SW 1271 (cell line): ENCODE measurements at places on chromosomes 16 and 17.
A peak's percentile ranks its signal among the peaks of the same experiment; 100 is the strongest.

GRCh38 chr16:21600031-21600773 lies 825 bp downstream of the METTL9 start:
- DNase-seq: no peak

DNA sequence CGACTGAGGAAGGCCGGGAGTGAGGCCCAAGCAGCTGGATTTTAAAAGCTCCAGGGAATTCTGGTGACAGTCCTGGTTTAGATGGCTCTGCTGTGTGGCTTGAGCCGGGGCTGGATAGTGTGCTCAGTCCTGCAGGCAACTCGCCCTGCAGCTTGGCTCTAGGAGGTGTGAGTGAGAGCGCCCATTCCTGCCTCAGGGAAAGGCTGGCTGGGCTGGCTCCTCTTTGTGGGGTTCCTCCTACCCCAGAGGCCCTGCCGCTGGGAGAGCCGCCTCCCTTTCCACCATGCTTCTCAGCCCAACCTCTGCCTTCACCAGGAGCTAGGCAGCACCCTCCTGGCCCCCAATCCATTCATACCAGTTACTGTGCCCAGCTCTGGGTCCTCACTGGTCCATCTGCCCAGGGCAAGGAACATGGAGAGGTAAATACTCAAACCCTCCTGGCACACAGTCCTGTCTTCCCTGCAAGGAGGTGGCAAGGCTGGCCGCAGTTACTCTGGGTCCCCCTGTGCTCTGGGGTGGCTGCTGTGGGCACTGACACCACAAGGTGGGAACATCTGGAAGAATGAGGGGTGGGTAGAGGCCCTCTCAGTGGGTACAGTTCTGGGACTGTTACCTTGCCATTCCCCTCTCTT lies 47.1 kb downstream of the VAC14 start:
- DNase-seq: no peak

- no peak for DNase-seq
These were observed 17.0 kb downstream of the MPO start for GRCh38 chr17:58263773-58264172.

DNA sequence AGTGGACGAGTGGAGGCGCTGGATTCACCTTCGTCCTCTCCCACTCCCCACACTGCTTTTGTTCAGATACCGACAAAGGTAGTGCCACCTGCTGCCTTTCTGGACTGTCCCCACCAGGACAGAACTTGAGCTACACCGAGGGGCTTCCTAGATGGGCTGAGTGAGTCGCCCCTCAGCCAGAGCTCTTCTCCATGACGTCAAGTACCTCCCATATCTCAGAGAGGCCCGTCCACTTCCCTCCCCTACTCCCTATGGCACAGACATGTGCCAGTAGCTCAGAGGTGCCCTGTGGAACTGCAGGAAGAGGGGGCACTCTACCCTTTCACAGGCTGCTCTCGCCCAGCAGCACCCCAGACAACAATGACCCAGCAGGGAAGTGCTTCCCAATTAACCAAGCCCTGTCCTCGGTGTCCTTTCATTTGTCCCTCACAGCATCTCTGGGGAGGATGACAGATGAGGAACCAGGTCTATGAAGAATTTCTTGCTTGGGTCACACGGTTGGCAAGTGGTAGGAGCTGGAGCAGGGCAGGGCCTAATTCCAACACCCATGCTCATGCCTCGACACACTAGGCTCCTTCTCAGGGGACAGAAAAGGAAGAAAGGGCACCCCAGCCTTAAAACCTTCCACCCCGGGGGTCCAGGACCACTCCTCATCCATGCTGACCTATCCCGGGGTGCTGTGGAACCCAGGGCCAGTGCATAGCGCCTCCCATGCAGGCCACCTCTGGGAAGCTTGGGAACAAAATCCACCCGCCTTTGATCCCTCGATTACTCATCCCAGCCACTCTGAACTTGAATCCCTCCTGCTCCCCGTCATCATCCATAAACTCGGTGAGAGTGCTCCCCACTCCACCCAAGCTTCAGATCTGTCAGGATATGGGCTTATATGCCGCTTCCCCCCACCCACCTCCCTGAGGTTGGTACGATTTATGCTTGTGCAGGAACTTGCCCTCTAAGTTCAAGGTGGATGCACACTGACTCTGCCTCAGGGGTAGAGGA lies 51.7 kb downstream of the WNT3 start:
- DNase-seq: no peak

DNA sequence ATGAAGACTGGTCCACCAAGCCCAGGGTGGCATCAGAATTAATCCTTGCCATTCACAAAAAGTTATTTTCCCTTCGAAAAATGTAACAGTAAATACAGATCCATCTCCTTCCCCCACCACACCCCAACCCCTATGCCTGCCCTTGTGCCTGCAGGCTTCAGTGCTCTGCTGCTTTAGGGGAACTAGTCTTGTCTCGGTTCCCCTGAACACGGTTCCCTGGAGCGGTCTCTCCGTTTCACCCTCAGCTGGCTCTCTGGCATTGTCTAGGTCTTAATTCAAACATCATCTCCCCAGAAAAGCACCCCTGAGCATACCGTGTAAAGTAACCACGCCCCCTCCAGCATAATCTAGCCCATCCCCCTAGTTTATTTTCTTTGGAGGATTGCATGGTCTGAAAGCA lies 25.8 kb downstream of the EMP2 start:
- DNase-seq: no peak

GRCh38 chr17:79904865-79905264 lies 65.6 kb upstream of the CBX4 start:
- DNase-seq: no peak

GRCh38 chr16:66490774-66491715 lies 58.9 kb downstream of the TK2 start:
- no peak for DNase-seq

DNA sequence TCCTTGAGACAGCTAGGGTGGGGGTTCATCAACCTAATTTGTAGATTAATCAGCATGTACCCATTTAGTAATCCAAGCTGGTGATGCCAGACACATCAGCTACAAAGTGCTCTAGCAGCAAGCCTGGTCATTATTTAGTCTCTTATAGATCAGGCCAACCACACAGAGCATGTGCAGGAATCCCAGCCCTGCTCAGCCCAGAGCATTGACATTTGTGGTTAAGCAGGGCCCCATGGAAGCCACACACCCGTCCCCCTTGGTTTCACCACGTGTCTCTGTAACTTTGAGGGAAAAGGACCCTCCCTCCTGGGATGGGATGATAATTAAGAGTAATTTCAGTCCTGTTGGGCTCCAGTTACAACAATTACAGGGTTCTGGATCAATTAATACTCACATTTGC lies 268.8 kb upstream of the RPL38 start:
- no peak for DNase-seq

DNA sequence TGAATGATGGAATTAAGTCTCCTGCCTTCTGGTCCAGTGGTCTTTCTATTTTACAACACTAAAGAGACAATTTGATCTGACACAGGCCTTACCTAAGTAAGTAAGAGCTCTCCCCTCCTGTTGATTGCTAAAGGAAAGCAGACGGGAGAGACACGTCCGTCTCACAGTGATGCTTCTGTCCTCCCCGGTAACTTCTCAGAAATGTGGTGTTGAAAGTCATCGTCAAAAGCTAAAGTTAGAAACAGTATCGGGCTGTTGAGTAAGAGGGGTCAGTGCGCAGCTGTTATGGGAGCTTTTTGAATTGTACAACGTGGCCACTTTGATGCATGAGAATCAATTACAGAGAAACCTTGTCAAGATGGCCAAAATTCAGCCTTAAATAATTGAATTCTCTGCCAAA lies 1.9 kb upstream of the RBFOX1 start:
- no peak for DNase-seq

GRCh38 chr16:68349838-68350410 lies 39.1 kb downstream of the PRMT7 start:
- DNase-seq: no peak

DNA sequence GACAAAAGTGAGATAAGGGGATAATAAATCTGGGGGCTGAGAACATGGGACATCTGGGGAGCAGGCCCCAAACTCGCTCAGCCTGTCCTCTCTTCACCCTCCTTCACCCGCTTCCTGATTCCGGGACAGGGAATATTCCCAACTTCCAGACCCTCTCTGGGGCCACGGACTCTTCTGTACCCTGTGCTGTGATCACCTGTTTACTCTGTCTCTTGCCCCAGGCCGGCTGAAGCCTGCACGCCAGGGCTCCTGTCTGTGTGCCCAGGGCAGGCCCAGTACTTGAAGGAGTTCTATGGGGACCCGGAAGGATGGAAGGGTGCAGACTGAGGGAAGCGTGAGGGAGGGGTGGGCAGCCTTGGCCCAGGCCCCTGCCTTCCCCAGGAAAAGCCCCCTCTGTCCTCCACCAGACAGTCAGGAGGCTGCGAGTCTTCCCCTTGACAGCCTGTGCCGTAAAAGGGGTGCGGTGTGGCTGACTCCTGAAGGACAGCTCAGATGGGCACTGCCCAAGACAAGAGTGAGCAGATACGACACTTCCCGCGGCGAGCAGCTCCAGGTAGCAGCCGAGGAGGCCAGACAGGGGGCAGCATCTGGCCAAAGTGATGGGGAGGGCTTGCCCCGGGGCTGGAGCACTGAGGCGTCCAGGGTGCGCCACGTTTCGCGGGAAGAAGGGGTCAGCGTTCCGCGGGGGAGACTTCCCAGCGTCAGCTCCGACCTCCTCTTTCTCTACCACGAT lies 1.0 kb upstream of the CCNF start:
- DNase-seq: peak; percentile 11

GRCh38 chr17:20779521-20779920 lies 200.0 kb downstream of the CDRT15L2 start:
- DNase-seq: no peak

GRCh38 chr17:48759288-48759687 lies 30.7 kb upstream of the HOXB13 start:
- DNase-seq: no peak

- DNase-seq: no peak
These were observed 11.4 kb downstream of the MLLT6 start for GRCh38 chr17:38716368-38717005.

DNA sequence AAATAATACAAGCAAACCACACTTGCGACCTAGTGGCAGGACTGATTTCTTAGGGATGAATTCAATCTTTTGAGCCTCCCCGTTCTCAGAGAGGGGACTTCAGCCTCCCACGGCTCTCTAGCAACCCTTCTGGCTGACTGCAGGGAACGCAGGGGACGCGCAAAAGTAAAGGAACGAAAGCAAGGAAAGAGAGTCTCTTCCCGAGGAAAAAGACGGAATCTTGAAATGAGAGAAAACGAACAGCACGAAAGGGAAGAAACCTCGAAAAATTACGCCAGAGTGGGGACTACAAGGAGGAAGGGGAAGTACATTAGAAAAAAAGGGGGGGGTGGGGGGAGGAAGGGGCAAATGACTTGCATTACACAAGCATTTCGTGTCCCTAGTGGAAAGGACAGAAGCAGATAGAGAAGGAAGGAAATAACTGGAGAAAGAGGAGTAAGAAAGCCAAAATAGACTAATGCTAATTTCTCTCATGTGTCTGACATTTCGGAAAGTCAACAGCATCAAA lies 1.2 kb downstream of the GRB2 start:
- DNase-seq: peak; percentile 58

- DNase-seq: no peak
These were observed 1.3 kb downstream of the LHX1 start for GRCh38 chr17:36938566-36939051.

GRCh38 chr16:7025616-7026190 lies 306.9 kb upstream of the RBFOX1 start:
- peak; percentile 21 for DNase-seq
